ENCODE measurements at places on chromosomes 16 and 17.

- no peak for DNase-seq
Measured at GRCh38 chr16:76963614-76964315, 227.2 kb upstream of the MON1B start.

DNA sequence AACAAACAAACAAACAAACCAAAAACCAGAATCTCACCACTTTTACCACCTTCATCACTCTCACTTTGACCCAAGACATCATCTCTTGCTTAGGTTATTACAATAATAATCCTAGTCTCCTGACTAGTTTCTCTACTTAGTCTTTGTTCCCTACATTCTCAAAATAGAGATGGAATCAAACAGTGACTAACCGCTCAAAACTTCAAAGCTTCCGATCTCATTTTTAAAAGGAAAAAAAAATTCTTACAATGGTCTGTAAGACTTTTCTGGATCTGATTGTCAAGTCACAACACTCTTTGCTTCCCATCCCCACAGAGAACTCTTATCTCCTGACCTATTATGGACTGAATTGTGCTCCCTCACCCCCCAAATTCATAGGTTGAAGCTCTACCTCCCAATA lies 60.9 kb downstream of the SPAG9 start:
- no peak for DNase-seq

- no peak for DNase-seq
Measured at GRCh38 chr17:21029036-21029435, 13.8 kb downstream of the USP22 start.

GRCh38 chr17:14760719-14761411 lies 460.0 kb downstream of the HS3ST3B1 start:
- no peak for DNase-seq

DNA sequence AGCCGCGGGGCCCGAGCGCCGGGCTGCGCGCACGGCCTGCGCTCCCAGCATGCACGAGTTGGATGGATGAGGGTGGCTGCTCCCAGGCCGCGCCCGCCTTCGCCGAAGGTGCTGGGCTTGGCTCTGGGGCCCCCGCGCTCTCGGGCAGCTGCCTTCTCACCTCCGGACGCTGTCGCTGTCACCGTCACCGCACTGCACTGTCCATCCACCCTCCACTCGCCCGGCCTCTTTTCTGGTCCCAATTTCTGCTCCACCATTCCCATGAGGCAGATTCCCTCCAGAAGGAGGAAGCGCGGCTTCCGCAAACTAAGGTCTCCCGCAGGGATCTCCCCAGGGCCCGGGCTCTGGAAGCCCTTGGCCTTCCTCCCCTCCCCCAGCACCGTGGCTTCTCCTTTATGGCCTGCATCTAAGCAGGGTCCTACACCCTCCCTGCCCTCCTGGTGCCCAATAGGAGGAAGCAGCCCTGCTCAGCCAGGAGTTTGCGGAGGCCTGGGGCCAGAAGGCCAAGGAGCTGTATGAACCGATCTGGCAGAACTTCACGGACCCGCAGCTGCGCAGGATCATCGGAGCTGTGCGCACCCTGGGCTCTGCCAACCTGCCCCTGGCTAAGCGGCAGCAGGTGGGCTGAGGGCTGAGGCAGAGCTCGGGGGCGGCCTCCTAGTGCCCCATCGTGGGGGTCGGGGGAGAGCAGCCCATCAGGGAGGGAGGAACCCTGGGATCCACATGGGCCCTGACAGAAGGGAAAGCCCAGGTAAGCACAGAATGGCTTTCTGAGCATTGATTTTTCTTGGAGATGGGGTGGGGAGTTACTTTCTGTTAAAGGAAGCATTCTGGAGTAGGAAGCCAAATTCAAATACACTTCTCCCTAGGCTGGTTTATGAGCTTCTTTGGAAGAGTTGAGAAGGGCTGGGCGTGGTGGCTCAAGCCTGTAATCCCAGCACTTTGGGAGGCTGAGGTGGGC lies 899 bp downstream of the ACE start:
- no peak for DNase-seq

- no peak for DNase-seq
Measured at GRCh38 chr17:34613064-34614019, 34.0 kb downstream of the TMEM132E start.

DNA sequence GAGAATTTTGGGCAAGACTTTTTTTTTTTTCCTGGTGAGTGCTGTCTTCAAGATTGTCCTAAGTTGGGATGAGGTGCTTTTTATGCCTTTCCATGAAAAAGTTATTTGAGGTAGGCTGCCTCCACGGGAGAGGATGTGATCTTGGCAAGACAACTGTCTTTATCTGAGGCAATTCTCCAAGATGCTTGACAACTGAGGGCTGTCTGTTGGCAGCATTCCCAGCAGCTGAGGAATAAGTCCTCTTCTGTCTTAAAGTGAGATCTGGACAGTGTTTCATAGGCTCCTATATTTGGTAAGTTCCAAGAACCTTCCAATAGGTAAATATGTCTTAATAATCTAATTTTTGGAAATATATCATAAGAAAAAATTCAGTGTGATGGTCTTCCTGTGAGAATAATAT lies 662.0 kb downstream of the CDH11 start:
- DNase-seq: no peak

DNA sequence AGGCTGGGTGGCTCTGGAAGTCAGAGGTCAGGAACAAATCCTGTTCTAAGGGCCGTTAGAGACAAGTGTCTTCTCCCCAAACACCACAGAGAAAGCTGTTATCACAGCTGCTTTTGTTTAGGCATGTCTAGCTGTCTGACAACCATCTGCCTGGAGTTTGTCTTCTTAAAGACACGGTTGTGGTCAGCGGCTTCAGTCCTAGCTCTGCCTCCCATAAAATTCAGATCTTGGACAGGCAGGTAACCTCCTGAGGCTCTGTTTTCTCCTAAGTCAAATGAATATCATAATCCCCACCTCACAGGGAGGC lies 2.3 kb upstream of the ITGA3 start:
- no peak for DNase-seq

- DNase-seq: no peak
Measured at GRCh38 chr17:4785311-4786105, 656 bp downstream of the VMO1 start.
